ENCODE measurements at places on chromosomes 3 and 15.

DNA sequence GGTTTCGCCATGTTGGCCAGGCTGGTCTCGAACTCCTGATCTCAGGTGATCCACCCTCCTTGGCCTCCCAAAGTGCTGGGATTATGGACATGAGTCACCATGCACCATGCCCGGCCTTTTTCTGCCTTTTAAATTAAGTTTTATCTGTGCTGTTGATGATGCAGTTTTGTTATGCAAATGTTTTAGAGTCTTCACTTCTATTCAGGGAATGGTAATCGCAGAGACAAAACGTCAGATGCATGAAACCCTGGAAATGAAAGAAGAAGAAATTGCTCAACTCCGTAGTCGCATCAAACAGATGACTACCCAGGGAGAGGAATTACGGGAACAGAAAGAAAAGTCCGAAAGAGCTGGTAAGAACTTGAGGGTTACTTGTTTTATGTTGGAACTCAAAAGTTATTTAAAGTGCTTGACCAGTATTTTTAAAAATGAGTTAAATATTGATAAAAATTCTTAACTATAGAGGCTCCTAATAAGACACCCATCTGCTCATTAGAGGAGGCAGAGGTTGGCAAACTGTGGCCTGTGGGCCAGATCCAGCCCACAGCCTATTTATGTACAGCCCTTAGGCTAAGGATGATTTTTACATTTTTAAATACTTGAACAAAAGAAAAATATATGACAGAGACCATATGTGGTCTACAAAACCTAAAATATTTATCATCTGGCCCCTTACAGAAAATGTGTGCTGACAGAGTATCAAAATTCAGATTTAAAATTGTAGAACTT, 127.8 kb upstream of the LRRFIP2 start:
- DNase-seq: no peak

- no peak for DNase-seq
These were observed 330.5 kb upstream of the KCNMB2 start for GRCh38 chr3:178205740-178206139.

DNA sequence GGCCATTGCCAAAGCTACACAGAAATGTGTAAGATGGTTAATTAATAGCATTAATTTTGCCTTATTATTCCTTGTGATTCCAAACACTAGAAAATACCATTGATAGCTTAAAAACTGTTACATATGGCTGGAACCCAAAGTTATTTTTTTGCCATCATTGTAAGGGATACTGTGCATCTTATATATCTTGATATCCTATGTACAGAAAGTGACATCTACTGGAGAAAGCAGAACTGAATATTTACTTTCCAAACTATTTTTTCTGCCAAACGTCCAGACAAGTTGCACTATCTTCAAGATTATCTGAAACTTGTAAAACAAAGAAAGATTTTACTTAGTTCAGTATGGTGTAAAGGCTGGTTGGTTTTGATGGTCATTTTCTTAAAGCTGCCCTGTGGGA, 33.3 kb upstream of the MEIS2 start:
- no peak for DNase-seq

- no peak for DNase-seq
These were observed 35.6 kb downstream of the TMCC1 start for GRCh38 chr3:129857899-129858298.

- DNase-seq: no peak
These were observed 68.1 kb upstream of the TLE3 start for GRCh38 chr15:70165716-70166284.

GRCh38 chr3:78255403-78255802, 1215.5 kb downstream of the ROBO2 start:
- DNase-seq: no peak

DNA sequence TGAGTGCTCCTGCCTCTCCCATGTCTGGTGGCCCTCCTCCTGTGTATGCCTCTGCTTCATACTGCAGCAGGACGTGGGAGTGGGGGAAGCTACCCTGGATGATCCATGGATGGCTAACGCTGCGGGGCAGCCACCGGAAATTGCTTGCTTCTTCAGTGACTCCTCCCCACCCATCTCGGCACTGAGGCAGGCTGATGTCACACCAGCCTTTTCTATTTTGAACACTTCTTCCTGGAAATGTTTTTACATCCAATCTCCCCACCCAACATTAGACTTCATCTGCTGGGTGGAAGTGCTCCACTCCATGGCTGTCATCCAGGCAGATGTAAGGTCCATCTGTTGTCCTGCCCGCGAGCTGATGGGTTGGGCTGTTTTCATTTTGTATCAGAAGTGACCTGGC, 58.9 kb upstream of the MUC13 start:
- DNase-seq: no peak

DNA sequence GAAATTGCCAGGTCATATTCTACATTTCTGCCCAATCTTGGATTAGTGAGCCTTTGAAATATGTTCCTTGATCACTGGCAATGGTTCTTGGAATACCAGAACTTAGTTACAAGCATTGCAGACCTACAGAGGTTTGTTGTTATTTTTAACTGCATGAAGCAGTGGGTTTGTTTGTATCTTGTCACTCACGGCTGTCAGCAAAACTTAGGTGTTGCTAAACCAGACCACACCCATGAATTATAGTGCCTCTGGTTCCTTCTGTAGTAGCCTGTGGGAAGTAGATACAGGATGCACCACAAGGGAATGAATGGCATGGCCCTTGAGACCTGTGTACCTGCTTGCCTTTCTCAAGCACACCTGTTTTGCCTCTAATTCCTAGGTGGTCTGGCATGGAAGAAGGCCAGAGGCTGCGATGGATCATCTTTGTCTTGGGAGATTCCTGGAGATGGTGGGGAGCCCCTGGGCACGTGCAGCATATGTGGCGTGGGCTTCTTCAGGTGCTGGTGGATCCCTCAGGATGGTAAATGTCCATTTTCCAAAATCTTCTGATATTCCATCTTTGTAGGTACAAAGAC, 138.8 kb downstream of the SNRPN start:
- DNase-seq: no peak

DNA sequence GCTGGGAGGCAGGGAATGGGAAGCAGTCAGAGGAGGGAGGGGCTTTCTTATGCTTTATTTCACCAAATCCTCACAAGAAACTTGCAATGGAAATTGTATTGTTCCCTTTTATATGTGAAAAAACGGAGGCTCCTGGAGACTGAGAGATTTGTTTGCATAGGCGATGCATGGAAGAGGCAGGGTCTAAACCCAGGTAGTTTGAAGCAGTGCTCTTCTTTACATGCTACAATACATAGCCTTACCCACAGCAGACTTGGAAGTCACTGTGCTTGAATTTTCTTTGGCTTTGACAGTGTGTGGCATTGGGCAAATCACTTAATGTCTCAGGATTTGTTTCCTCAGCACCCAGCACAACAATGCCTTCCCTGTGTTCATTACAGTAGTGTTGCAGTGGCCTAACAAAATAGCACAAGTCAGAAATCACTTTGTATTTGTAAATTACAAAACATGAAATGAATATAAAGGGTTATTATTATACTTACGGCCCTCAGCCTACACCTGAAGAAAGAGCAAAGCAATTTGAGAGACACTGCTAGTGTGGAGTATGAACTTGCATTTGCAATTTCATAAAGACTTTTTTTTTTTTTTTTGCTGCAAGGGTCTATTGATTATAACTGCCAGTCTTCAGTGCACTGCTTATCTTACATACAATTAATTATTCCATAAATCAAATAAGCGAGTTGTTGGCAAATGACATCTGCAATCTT, 646.4 kb upstream of the KCNMB2 start:
- no peak for DNase-seq

DNA sequence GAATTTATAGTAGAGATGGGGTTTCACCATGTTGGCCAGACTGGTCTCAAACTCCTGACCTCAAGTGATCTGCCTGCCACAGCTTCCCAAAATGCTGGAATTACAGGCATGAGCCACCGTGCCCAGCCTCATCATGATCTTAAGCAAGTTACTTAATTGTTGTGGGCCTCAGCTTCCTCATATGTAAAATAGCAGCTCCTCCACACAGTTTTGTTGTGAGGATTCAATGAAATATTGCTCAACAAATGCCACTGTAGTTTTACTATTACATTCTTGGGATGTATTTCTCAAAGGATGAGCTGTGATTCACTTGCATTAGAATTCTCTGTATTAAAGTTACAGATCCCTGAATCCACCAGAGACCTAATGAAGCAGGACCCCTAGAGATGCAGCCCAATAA, 168.8 kb downstream of the ADAMTS9 start:
- no peak for DNase-seq

DNA sequence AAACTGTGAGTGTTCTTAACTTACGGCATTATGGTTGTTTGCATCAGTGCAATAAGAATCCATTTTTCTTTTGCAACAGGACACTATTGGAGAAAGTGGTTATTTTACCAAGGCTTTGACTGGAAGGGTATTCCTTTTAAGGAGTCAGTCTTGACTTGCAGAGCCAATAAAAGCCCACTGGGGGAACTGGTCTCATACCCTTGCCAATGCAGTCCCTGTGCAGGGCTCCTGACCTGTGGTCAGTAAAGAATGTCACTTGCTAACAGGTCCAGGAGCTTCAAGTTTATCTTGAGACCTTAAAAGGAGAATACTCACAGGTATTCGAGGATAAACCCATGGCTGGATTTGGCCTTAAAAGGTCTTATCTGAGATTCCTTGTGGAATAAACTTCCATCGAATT, 227.8 kb upstream of the GBE1 start:
- DNase-seq: no peak

GRCh38 chr3:54303517-54304375, 181.4 kb downstream of the CACNA2D3 start:
- no peak for DNase-seq

GRCh38 chr3:11539677-11540076, 104.0 kb downstream of the VGLL4 start:
- DNase-seq: no peak

- peak; percentile 59 for DNase-seq
These were observed at the start of gene RAB27A for GRCh38 chr15:55289746-55290527. TSS of gene RAB27A (minus strand) at chr15:55289813. CDS start at chr15:55234934, 54,879 bp downstream.

DNA sequence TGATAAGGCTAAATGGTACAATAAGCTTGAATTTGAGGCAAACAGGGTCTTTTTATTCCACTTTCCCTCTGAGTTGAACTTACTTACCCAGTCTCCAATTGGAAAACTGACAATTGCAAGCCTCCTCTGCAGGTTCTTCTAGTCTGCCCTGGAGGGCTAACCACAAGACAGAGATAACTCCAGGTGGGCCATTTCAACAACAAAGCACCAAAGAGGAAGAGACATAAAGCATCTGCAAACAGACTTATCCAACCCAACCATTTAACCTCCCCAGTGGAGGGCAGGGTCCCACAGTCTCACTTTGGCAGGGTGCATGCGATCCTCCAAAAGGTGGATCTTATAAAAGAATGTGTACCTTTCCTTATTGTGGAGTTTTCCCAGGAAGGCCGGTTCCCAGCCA, 525.8 kb downstream of the DIPK2A start:
- no peak for DNase-seq

- no peak for DNase-seq
These were observed 199.2 kb downstream of the GHSR start for GRCh38 chr3:172249039-172249438.

GRCh38 chr3:172461530-172462138, 13.4 kb upstream of the GHSR start:
- DNase-seq: no peak

- DNase-seq: no peak
These were observed 41.5 kb upstream of the MTMR10 start for GRCh38 chr15:31032961-31033371.

DNA sequence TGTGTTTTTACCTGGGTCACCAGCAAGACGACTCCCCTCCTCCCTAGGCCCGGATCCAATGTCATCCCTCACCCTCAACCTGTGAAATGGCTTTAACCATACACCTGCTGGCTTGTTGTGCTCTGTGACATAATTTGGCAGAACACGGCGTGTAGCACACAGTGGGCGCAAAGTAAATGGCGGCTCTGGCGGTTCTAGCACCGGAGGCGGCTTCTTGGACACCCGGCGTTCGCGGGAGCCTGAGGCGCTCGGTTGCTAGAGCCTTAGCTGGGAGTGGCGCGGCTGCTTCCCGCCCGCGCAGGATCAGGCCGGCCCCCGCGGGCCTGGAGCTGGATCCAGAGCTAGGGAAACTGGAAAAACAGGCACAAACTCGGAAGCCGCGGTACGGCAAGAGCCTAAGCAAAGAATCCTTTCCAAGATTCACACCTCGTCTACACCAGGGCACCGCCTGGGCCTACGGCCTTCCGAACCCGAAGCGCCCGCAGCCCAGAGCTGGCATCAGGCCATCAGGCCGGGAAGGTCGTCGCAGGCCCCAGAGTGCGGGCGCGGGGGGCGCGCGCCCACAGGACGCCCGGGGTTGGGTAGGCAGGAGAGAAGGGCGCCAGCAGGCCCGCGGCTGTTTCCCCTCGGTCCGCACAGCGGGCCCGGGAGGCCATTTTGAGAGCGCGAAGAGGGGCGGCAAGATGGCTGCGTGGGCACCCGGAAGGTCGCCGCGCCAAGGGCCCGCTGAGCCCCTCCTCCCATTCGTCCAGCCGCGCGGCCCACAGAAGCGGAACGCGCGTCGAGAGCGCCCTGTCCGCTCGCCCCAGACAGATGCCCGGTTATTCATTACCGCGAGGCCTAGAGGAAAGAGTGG, 43.9 kb upstream of the POLG start:
- DNase-seq: no peak

- no peak for DNase-seq
These were observed 120.1 kb downstream of the CHSY1 start for GRCh38 chr15:101131489-101132389.

DNA sequence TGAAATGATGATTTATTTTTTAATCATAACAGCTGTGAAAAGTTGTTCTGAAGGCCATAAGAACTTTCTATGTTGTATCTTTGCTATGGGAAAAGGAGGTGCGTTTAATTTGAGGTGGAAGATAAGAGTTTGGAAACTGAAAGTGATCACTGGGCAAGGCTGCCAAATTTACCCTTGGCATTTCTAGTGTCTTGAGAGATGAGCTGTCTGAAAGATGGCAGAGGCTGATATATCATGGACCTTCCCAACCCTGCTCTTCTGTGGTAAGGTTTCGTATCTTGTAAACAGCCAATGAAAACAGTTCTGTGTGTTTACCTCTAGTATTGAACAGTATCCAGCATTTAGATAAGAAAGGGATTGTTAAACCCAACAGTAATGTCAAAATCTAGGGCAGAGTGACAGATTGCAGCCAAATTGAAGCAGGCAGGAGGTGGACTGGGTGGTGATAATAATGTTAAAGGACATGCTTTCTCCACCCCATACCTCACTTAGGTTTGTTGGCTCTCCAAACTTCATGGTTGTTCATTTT, 15.8 kb upstream of the NFKBIZ start:
- DNase-seq: no peak

DNA sequence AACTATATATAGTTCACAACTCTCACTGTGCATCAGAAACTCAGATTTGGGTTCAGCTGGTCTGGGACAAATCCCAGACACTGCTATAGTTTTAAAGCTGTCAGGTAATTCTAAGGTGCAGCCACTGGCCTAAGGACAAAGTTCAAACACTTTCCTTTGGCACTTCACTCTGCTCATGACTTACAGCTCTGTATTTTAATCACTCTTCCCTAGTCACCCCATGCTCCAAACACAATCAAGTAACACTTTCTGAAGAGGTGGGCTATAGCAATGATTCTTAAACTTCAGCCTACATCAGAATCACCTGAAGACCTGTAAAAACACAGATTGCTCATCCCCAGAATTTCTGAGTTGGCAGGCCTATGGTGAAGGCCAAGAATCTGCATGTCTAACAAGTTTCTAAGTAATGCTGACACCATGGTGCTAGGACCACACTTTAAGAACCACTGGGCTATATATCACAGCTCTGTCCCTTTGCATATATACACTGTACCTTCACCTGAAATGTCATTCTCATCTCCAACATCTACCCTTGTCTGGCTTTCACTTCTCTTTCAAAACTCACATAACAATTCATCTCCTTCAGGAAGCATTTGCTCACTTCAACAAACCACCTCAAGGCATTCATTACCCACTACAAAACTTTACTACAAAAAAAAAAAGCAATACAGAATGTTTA, 21.4 kb downstream of the STAG1 start:
- no peak for DNase-seq
